ENCODE measurements at places on chromosomes 5 and 9. TPM values are rescaled to one million over a fixed set of nuclear protein-coding genes. Genes with fewer than 3 reads are reported as not detected.
A peak's percentile ranks its signal among the peaks of the same experiment; 100 is the strongest.

TMEM232 gene
- 6.4 TPM for total RNA-seq

XPA gene
- total RNA-seq: 16.8 TPM

DNA sequence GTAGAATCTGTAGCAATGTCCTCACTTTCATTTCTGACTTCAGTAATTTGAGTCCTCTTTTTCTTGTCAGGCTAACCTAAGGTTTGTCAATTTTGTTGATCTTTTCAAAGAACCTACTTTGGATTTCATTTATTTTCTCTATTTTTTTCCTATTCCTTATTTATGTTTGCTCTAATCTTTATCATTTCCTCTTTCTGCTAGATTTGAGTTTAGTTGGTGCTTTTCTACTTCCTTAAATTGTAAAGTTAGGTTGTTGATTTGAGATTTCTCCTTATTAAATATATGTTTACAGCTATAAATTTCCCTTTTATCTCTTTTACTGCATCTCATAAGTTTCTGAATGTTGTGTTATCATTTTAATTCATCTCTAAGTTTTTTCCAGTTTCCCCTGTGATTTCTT lies 75.1 kb upstream of the FAM120A start:
- DNase-seq: no peak
- no peaks in the 10 kb centered on the region for H3K36me3 ChIP-seq
- no peak overlapping the region for H3K4me3 ChIP-seq
- H3K4me1 ChIP-seq: no peaks in the 10 kb centered on the region
- H3K27me3 ChIP-seq: no peaks in the 10 kb centered on the region

- no peaks in the 10 kb centered on the region for H3K27me3 ChIP-seq
- H3K36me3 ChIP-seq: no peaks in the 10 kb centered on the region
- H3K4me1 ChIP-seq: no peaks in the 10 kb centered on the region
- no peak overlapping the region for H3K27ac ChIP-seq
- DNase-seq: no peak
Observed at GRCh38 chr9:18971404-18971803, 61.6 kb downstream of the SAXO1 start.

DNA sequence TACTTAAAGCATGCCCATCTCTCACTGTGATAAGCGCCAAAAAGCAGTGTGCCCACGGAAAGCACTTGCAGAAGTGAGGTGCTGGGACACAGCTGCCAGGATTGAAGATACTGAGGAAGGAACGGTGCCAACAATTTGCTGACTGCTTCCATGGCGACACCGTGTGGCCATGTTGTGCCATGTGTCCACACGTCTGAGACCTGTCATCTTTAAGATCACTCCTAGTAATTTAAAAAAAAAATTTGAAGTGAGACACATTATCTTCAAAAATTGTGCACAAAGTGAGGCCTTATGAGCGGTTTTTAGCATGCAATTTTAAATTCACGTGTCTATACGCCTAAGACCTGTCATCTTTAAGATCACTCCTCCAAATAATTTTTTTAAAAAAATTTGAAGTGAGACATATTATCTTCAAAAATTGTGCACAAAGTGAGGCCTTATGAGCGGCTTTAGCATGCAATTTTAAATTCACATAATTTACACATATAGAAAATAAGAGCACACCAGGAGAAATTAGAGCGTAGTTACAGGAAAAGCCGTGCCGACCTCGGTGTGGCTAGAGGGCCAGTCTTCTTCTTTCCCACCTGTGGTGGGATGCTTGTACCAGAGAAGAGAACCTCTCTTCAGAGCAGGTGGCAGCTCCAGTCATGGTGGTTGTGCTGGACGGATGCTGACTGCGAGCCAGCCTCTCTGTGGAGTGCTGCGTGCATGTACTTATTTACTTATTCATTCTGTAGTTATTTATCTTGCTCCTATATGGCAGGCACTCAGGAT lies 21.4 kb upstream of the FLT4 start:
- H3K4me1 ChIP-seq: no peaks in the 10 kb centered on the region
- no peaks in the 10 kb centered on the region for H3K27me3 ChIP-seq
- H3K36me3 ChIP-seq: no peaks in the 10 kb centered on the region
- H3K4me3 ChIP-seq: no peak overlapping the region
- H3K27ac ChIP-seq: no peak overlapping the region
- DNase-seq: no peak

- DNase-seq: no peak
- H3K4me3 ChIP-seq: peak overlapping the region; percentile 61
- no peaks in the 10 kb centered on the region for H3K36me3 ChIP-seq
- peak overlapping the region; percentile 69 for H3K27ac ChIP-seq
- H3K27me3 ChIP-seq: peaks cover 16% of the 10 kb centered on the region
- H3K4me1 ChIP-seq: no peaks in the 10 kb centered on the region
Observed at GRCh38 chr9:89179540-89179894, 899 bp upstream of the SHC3 start.

ANXA1 gene
- 628 TPM for total RNA-seq

MLANA gene
- not detected for total RNA-seq

GRCh38 chr9:16282216-16282615 lies 588.3 kb downstream of the BNC2 start:
- H3K27me3 ChIP-seq: no peaks in the 10 kb centered on the region
- DNase-seq: no peak
- H3K4me1 ChIP-seq: no peaks in the 10 kb centered on the region
- no peaks in the 10 kb centered on the region for H3K36me3 ChIP-seq

GRCh38 chr5:40678026-40678425 lies 1.7 kb upstream of the PTGER4 start:
- H3K4me1 ChIP-seq: peaks cover 3% of the 10 kb centered on the region
- H3K36me3 ChIP-seq: no peaks in the 10 kb centered on the region
- DNase-seq: no peak
- H3K4me3 ChIP-seq: peak overlapping the region; percentile 82

DNA sequence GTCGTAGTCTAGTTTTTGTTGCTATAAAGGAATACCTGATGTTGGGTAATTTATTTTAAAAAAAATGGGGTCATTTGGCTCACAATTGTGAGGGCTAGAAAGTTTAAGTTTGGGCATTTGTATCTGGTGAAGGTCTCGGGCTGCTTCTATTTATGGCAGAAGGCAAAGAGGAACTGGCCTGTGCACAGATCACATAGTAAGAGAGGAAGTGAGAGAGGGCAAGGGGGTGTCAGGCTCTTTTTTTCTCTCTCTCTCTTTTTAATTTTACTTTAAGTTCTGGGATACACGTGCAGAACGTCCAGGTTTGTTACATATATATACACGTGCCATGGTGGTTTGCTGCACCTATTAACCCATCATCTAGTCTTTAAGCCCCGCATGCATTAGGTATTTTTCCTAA lies 453.3 kb downstream of the DIRAS2 start:
- H3K4me3 ChIP-seq: no peak overlapping the region
- no peaks in the 10 kb centered on the region for H3K27me3 ChIP-seq
- no peak for DNase-seq
- no peak overlapping the region for H3K27ac ChIP-seq
- no peaks in the 10 kb centered on the region for H3K36me3 ChIP-seq

DNA sequence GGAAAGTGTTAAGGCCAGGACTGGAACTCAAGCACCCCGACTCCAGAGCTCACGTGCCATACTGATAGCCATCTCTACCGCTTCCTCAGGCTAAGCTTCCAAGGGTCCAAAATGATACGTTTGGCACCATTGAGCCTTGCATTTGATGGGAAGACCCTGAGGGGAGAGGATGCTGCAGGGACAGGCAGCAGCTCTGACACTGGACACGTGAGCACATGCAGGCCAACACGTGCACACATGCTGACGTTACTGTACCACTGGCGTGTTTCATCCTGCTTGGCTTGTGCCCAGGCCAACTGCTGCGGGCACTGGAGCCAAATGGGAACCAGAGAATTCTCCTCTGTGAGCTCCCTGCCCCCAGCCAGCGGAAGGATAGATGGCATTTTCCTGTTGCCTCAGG lies 5.2 kb downstream of the FAT2 start:
- H3K27ac ChIP-seq: peak overlapping the region; percentile 48
- H3K4me3 ChIP-seq: no peak overlapping the region
- peak; percentile 94 for DNase-seq
- H3K36me3 ChIP-seq: no peaks in the 10 kb centered on the region

DNA sequence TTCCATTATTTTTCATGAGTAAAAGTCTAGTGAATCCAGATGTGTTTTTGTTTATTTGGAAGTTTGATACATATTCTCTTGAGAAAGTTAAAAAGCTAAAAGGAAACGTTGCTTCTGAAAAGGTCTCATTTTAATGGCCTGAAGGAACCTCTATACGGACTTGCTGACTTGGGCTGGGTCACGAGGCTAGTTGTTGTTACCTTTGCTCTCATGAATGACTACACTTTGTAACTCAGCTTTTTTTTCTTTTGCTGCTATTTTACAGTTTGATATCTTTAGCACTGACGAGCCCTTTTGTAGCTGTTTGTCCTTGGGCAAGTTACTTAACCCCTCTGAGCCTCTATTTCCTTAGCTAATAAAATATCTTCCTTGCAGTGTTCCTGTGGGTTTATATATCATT lies 211.5 kb downstream of the PCSK5 start:
- no peaks in the 10 kb centered on the region for H3K4me1 ChIP-seq
- no peaks in the 10 kb centered on the region for H3K27me3 ChIP-seq
- H3K27ac ChIP-seq: no peak overlapping the region
- DNase-seq: no peak
- no peaks in the 10 kb centered on the region for H3K36me3 ChIP-seq

ZDHHC21 gene
- 11.5 TPM for total RNA-seq

VLDLR gene
- 11.7 TPM for total RNA-seq

LHX3 gene
- total RNA-seq: not detected

GRCh38 chr9:81492710-81493447 lies 196.5 kb downstream of the TLE1 start:
- no peaks in the 10 kb centered on the region for H3K27me3 ChIP-seq
- H3K4me1 ChIP-seq: no peaks in the 10 kb centered on the region
- H3K4me3 ChIP-seq: no peak overlapping the region
- no peak for DNase-seq
- H3K36me3 ChIP-seq: no peaks in the 10 kb centered on the region

- H3K4me1 ChIP-seq: peaks cover 58% of the 10 kb centered on the region
- H3K27me3 ChIP-seq: no peaks in the 10 kb centered on the region
- DNase-seq: peak; percentile 84
- H3K4me3 ChIP-seq: peak within 1 kb of the TSS; percentile 64
Observed at GRCh38 chr5:180802325-180803180, at the start of gene MGAT1. Gene MGAT1, minus strand, starts transcription at chr5:180802806. Its CDS starts 9,835 bp downstream, at chr5:180792971.

DNA sequence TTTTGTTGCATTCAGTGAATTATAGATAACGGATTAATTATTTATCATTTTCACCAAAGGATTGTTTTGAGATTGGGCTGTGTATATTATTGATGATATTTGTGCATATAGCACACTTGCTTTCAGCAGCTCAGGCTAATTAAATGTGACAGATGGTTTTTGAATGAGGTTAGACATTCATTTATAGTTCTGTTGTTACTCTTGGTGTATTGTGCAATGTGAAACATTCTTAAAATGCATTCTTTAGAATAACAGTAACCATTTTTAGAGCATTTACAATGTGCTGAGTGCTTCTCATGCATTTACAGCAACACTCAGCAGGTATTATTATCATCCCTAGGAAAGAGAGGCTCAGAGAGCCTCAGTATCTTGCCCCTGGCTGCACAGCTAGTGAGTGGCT lies 23.8 kb downstream of the NANS start:
- H3K4me1 ChIP-seq: no peaks in the 10 kb centered on the region
- H3K4me3 ChIP-seq: no peak overlapping the region
- no peaks in the 10 kb centered on the region for H3K27me3 ChIP-seq
- H3K36me3 ChIP-seq: no peaks in the 10 kb centered on the region

DNA sequence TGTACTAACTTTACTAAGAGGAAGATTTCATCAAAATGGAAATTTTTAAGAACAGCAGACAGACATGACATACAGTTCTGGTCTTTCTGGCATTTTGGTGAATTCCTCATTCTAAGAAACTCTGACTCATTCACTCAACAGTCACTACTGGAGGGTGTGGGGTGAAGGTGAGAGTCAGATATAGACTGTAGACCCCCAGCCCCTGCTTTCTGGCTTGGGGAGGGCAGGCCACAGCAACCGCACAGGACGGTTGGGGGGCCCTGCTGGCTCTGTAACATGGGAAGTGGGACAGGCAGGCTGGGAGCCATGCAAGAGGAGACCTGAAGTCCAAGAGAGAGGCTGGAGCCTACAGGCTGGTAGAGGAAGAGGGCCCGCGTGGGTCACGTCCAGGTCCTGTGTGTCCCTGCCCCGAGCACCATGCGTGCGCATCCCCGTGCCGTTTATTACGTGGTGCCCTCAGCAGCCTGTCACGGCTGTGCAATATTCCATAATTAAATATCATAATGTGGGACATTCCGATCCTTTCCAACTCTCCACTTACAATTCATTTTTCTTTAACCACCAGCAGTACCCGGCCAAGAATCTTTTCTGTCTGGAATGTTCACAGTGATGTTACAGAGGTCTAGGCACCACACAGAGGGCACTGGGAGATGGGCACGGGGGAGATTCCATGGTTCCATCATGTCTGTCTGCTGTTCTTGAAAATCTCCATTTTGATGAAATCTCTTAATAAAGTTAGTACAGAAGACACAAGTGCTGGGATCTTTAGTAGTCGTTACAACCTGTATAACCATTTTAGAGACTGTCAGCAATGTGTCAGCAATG lies 75.5 kb downstream of the SEMA4D start:
- H3K27ac ChIP-seq: no peak overlapping the region
- no peak for DNase-seq
- H3K4me1 ChIP-seq: no peaks in the 10 kb centered on the region

CCL27 gene
- total RNA-seq: not detected

GRCh38 chr9:113581865-113582697 lies 118.6 kb downstream of the RGS3 start:
- peak; percentile 56 for DNase-seq
- H3K27me3 ChIP-seq: no peaks in the 10 kb centered on the region
- H3K27ac ChIP-seq: peak overlapping the region; percentile 91
- peak overlapping the region; percentile 5 for H3K4me3 ChIP-seq
- peaks cover 33% of the 10 kb centered on the region for H3K4me1 ChIP-seq

CARD19 gene
- total RNA-seq: 79.3 TPM

DNA sequence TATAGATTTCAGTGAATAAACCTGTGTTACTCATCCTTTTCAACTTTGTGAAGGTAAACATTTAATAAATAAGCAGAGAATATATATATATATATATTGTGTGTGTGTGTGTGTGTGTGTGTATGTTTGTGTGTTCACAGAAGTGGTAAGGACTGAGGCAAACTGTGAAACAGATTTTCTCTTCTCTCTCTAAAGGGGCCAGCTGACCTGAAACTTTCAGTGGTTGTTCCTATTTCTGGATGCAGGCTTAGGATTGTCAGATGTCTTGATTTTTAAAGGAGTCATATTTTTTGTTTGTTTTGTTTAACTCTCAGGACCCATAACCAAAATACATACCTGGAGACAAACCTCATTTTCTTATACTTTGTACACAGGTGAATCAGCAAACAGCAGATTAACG lies 714.9 kb upstream of the MEF2C start:
- no peak for DNase-seq
- H3K27me3 ChIP-seq: no peaks in the 10 kb centered on the region
- no peaks in the 10 kb centered on the region for H3K4me1 ChIP-seq
- no peak overlapping the region for H3K4me3 ChIP-seq
- H3K27ac ChIP-seq: no peak overlapping the region

Measured in breast epithelium (tissue), 4 donors.